Lower leg skin (tissue), 4 donors: ENCODE measurements at places on chromosomes 16 and 17. TPM values are rescaled to one million over a fixed set of nuclear protein-coding genes. Genes with fewer than 3 reads are reported as not detected.
A peak's percentile ranks its signal among the peaks of the same experiment; 100 is the strongest.

- DNase-seq, result no peak
Observed at GRCh38 chr17:61683466-61683865, 92.4 kb upstream of the NACA2 start.

- peak; percentile 83 for DNase-seq
Observed at GRCh38 chr17:8041249-8041928, 2.5 kb downstream of the ALOX15B start.

DNA sequence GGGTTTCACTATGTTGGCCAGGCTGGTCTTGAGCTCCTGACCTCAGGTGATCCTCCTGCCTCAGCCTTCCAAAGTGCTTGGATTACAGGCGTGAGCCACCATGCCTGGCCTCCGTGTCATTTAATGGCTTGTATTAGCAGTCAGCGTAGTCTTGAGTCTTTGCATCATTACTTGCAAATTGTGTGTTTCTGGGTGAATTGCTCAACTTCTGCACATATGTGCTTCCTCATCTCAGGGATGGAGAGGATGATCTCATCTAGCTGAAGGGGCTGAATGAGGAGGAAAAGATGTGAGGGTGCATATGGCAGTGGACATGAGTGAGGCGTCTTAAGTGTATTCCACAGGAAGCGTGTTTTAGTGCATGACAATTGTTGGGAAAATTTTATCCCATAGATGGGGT is 155.8 kb downstream of the SNX29 start:
- no peak for DNase-seq

- DNase-seq, result no peak
Observed at GRCh38 chr16:21277927-21278706, at the start of gene CRYM. CRYM (minus strand) TSS chr16:21278290; CDS start chr16:21278251, 39 bp downstream.

- DNase-seq, result no peak
Observed at GRCh38 chr16:31251435-31251834, 8.3 kb upstream of the ITGAM start.

- peak; percentile 80 for DNase-seq
Observed at GRCh38 chr17:77503293-77503655, 362.5 kb downstream of the SEC14L1 start.

DNA sequence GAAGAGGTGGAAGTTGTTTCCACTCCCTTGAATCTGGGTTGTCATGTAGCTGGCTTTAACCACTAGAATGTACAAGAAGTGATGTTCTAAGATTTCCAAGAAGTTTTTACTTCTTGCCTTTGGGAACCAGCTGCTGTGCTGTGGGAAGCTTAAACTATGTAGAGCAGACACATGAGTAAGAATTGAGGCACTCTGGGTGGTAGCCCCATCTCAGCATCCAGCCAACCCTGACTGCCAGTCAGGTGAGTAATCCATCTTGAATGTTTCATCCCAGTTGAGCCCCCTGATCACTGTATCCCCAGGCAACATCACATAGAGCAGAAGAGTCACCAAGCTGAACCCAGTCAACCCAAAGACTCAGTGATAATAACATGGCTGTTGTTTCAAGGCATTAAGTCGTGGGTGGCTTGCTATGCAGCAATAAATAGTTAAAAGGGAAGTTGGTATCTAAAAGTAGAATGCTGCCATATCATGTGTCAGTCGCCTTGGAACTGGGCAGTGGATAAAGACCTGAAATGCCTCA is 62.8 kb upstream of the GPR139 start:
- DNase-seq, result no peak

DNA sequence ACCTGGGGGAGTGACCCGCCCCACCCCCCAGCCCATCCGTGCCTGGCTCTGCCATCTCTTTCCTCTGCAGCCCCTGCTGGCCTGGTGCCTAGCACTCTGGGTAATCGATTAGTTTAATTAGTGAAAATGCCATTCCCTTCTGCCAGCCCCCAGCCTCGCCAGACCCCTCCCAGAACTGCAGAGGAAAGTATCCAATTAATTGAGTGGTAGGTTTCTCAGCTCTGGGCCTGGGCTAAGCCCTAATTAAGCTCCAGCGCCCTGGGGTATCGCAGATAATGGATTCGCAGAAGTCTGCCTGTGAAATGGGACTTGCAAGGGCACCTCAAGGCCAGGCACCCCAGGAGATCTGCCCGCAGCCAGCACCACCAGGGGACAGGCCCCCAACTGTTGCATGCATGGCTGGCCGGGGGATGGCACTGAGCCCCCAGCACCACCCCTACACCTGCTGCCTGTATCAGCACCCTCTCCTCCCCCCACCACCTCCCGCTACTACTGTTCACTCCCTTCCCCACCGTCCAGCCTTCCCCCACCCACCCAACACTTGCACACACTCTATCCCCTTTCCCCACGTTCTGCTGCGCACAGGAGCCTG is 19.7 kb upstream of the SPPL2C start:
- no peak for DNase-seq

- DNase-seq, result no peak
Observed at GRCh38 chr17:13953841-13954240, 115.5 kb upstream of the COX10 start.

DNA sequence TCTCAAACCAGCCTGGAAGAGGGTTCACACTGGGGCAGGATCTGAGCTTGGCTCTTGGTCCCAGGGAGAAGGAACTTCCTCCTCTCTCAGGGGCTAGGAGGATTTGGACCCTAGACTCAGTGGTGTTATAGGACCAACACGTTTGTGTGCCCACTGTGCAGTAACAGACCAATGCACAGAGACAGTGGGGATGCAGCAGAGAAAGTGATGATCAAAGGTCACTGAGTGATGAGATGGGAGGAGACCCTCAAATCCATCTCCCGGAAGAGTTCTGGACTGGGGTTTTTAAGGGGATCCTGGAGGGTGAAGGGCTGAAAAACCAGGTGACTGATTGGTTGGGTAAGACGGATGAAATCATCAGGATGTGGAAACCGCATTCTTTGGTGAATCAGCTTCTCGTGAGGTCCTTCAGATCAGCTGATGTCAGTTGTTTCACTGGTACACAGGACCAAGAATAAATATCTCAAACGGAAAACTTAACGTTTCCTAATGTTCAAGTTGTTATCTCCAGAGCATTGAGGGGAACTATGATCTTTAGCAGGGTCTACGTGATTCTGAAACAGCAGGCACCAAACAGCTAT is 3.3 kb upstream of the VAC14 start:
- no peak for DNase-seq

DNA sequence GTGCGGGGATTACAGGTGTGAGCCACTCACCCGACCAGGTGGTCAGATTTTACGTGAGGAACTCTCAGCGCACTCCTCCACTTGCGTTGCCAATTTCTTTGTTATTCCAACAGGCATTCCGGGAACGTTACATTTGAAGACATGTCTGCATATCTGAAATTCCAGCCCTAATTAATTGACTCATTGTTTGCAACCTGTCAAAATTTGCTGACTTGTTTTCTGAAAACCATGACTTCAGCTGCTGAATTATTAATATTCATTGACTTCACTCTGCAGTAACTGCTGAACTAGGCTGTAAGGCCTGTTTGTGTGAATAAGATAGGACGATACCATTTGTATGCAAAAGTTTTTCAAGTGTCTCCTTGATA is 16.6 kb downstream of the G6PC1 start:
- no peak for DNase-seq

DNA sequence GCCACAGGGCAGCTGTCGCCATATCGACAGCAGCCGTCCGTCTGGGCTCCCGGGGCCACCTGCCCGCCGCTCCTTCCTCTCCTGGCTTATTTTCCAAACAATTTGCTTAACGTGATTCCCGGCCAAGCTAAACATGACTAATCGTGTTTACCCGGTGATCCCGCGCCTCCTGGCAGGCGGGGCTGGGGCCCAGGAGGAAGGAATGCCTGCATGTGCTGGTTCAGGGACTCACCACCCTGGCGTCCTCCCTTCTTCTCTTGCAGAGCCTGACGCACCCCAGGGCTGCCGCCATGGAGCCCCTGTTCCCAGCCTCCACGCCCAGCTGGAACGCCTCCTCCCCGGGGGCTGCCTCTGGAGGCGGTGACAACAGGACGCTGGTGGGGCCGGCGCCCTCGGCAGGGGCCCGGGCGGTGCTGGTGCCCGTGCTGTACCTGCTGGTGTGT is 6.1 kb downstream of the SSTR5 start:
- peak; percentile 49 for DNase-seq

- DNase-seq, result peak; percentile 54
Observed at GRCh38 chr17:27319541-27320221, 25.8 kb downstream of the WSB1 start.

GRCh38 chr17:66123163-66123562 is 68.8 kb downstream of the CEP112 start:
- no peak for DNase-seq

DNA sequence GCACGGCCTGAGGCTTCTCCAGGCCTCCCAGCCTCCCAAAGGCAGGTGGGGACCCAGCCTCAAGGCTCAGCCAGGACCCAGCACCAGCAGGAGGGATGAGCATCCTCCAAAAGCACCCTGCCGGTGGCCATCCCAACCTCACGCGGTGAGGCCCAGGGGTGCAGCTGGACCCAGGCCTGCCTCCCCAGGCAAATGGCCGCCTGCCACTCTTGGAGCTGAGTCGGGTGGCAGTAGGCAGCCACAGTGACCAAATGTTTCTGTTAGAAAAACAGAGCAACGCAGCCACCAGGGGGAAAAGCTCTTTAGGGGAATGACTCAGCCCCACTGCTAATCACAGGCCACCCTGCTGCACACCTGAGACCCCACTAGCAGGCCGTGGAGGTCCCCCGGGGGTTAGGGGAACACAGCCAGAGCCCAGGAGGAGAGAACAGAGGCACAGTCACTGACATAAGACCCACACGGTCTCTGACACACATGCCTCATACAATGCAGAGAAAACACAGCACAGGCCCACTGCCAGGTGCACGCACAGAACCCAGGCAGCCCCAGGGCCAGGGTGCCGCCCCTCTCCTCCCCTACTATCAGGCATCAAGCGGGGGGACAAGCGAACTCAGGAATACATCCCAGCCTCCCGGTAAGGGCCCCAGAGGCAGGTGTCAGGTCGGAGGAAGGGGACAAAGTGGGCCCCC is 12.4 kb downstream of the BCAR1 start:
- no peak for DNase-seq

- DNase-seq, result no peak
Observed at GRCh38 chr17:68790492-68790891, 164.7 kb downstream of the ABCA8 start.

DNA sequence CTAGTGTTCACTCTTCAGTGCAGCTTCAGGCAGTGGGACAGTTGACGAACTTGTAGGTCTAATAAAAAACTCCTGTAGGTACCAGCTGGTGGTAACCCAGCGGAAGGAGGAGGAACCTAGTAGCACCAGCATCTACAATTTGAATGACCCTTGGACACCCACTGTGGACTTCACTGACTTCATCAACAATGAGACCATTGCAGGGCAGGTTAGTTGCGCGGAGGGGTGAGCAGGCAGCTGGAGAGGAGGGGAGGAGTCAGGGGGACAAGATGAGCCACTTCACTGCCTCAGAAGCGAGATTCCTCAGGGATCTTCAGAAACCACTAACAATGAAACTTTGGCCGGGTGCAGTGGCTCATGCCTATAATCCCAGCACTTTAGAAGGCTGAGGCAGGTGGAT is 22.3 kb downstream of the AOC3 start:
- no peak for DNase-seq

- no peak for DNase-seq
Observed at GRCh38 chr17:33163533-33164168, 129.4 kb downstream of the ASIC2 start.

DNA sequence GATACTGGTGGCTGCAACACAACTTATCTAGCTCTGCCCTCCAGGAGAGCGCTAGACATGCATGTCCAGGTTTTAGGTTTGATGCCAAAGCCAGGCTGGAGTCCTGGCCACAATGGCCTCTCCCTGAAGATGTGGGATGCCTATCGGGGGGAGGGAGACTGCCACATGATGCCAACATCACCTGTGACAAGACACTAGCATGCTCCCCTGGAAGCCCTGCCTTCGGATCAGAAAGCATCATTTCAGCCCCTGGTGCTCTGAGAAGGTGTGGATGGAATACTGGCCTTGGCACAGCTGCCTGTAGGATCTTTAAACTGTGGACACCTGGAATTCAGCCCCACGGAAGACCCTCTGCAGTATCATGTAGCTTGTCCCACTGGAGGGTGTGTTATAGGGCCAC is 93.5 kb downstream of the SHISA6 start:
- no peak for DNase-seq

DNA sequence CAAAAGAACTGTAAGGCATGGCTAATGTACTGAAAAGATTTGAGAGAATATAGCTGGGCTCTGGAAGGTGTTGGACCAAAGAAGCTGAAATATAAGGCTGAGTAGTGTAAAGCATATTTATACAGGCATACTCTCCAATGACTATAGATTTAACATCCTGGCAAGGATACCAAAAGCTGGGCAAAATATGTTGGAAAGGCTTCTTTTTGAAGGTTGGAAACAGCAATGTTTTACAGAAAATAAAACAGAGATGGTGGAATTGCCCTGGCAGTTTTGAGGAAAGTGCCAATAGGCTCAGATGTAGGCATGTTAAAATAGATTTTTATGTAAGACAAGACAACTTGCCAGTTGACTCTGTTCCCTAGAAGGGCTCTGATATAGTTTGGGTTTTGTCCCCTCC is 184.1 kb upstream of the SHISA6 start:
- DNase-seq, result no peak

- DNase-seq, result no peak
Observed at GRCh38 chr17:80168371-80168770, 1.5 kb upstream of the CARD14 start.

DNA sequence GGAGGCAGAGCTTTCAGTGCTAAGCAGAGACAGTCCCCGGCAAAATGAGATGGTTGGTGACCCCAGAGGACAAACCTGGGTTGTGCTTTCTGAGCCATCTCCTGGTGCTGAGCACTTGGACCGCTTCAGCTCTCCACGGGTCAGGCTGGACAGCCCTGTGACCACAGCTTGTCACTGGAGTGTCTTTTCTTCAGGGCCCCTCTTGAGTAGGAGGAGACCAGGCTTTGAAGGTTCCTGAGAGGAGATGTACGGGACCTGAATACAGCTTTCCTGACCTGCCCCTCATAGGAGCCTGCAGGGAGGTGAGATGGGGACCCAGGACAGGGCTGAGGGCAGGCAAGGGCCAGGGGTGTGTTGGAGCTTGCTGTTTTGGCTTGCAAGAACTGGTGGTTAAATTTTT is 17.8 kb upstream of the ADGRG1 start:
- DNase-seq, result no peak

GRCh38 chr16:86923656-86924055 is 345.3 kb downstream of the FOXL1 start:
- no peak for DNase-seq

- DNase-seq, result no peak
Observed at GRCh38 chr17:67995570-67996263, 552 bp downstream of the C17orf58 start.

- DNase-seq, result no peak
Observed at GRCh38 chr17:45117334-45117733, 15.0 kb downstream of the PLCD3 start.

LYRM1 gene
- total RNA-seq, result 26.4 TPM

MYH2 gene
- not detected for total RNA-seq

ACBD4 gene
- total RNA-seq, result 14.9 TPM

GNG13 gene
- not detected for total RNA-seq

SMIM36 gene
- total RNA-seq, result not detected

ZNF629 gene
- total RNA-seq, result 15.9 TPM

CES5A gene
- 0.56 TPM for total RNA-seq

SLC16A11 gene
- 1.1 TPM for total RNA-seq

FOXN1 gene
- 28.9 TPM for total RNA-seq

KRTAP4-4 gene
- 102 TPM for total RNA-seq

CHRNE gene
- total RNA-seq, result 5.0 TPM

PPM1D gene
- total RNA-seq, result 10.9 TPM

TOP2A gene
- 5.7 TPM for total RNA-seq

RNF157 gene
- total RNA-seq, result 2.4 TPM

CACNG5 gene
- not detected for total RNA-seq

COG4 gene
- 46.3 TPM for total RNA-seq

HSF4 gene
- total RNA-seq, result 50.9 TPM
